ENCODE measurements at places on chromosomes 4 and X.

GRCh38 chrX:10031746-10032145, 64.6 kb downstream of the CLDN34 start:
- no peak for DNase-seq

- DNase-seq: no peak
Observed at GRCh38 chr4:6065934-6066590, 47.8 kb upstream of the C4orf50 start.

- no peak for DNase-seq
Observed at GRCh38 chr4:176830971-176831370, 38.2 kb upstream of the VEGFC start.

DNA sequence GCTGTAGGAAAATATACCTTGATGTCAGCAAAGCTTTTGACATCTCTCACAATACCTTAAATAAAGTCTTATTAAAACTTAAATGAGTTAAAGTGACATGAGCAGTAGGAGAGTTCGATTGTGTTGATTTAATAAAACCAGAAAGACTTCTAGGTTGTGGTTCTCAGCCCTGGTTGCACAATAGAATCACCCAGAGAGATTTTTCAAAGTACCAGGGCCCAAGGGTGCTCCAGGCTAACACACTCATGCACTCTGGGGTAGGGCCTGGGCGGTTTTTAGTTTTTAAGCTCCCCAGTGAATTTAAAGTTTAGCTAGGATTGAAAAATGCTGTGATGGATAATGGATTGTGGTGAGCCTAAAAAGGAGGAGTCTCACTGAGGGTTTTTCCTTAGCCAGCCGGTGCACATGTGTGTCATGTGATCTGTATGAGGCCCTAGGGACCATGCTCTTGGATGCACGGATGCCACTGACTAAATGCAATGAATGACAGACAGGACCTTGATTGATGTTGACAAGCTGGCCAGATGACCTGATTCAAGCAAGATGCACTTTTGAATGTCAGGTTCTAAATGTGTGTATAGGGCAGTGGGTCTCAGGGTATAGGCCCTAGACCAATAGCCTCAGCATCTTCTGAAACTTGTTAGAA, 185.0 kb downstream of the PTTG2 start:
- DNase-seq: no peak

- no peak for DNase-seq
Observed at GRCh38 chr4:3748136-3748898, 17.9 kb upstream of the ADRA2C start.

GRCh38 chr4:26150948-26151347, 169.9 kb upstream of the RBPJ start:
- DNase-seq: no peak

GRCh38 chrX:30957753-30958152, 68.7 kb upstream of the TAB3 start:
- DNase-seq: no peak

DNA sequence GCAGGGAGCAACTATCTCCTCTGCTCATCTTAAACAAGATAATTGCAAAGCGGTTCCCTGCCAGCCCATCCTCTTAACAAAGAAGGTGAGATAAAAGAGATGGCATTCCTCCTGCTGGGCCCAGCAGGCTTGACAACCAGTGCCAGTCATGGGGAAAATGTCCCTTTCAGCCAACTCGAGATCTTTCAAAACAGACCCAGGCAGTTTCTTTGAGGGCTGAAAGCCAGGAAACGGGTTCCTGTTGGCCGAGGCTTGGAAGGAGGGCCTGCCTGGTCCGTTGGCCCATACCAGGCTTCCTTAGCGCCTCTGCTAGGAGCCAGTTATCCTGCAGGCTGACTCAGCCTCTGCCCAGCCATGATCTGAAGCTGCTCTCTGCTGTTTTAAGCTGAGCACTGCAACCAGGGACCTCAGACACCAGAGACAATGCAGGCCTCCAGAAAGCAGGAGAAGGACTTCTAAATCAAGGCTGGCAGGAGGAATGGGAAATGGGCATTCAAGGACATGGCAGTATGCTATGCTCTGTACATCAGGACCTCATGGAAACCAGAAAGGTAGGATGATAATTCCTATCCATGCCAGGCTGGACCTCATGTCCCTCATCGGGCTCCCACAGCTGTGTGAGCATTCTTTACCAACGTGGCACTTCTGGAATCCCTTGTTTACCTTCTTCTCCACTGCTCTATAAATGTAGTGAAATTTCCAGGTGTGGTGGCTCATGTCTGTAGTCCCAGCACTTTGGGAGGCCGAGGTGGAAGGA, 42.4 kb upstream of the SLC2A9 start:
- no peak for DNase-seq

DNA sequence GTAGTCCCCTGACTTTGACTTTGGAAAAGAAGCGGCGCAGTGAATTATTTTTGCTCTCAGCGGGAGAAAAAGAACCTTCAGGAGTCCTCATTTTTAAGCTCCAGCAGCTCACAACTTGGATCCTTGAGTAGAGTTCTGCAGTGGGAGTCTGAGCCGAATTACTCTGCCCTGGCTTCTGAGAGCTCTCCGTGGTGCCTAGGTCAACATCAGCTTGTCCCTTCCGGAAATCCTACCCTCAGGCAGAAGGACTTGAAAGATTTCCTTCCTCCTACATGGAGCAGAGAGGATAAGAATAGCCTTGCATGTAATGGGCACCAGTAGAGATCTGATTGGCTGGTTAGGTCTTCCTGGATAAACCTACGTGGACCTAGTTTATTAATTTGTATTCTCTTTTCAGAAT, 549.7 kb upstream of the TENM3 start:
- DNase-seq: no peak

GRCh38 chrX:132957211-132958090, 978 bp downstream of the HS6ST2 start:
- DNase-seq: no peak

- no peak for DNase-seq
Observed at GRCh38 chrX:11611965-11612364, 53.8 kb downstream of the ARHGAP6 start.

- no peak for DNase-seq
Observed at GRCh38 chrX:28719620-28720019, 132.4 kb downstream of the IL1RAPL1 start.

DNA sequence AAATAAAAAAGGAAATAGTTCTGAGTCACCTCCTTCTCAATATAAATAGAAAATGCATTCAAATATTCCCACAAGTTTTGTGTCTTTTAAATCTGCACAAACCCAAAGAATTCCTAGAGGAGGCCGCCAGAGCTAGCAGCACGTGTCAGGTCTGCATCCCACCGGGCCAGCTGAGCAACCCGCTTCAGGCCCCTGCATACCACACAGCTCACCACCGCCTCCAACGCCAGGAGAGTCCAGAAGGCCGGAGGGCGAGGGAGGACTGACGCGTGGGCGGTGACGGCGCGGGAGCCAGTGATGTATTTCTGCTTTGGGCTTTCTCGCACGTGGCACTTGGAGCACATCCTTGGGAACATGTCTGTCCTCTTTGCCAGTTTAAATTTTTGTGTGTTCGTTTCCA, 61.9 kb upstream of the CLDN34 start:
- DNase-seq: no peak

- DNase-seq: no peak
Observed at GRCh38 chr4:125011646-125012045, 299.1 kb upstream of the ANKRD50 start.

DNA sequence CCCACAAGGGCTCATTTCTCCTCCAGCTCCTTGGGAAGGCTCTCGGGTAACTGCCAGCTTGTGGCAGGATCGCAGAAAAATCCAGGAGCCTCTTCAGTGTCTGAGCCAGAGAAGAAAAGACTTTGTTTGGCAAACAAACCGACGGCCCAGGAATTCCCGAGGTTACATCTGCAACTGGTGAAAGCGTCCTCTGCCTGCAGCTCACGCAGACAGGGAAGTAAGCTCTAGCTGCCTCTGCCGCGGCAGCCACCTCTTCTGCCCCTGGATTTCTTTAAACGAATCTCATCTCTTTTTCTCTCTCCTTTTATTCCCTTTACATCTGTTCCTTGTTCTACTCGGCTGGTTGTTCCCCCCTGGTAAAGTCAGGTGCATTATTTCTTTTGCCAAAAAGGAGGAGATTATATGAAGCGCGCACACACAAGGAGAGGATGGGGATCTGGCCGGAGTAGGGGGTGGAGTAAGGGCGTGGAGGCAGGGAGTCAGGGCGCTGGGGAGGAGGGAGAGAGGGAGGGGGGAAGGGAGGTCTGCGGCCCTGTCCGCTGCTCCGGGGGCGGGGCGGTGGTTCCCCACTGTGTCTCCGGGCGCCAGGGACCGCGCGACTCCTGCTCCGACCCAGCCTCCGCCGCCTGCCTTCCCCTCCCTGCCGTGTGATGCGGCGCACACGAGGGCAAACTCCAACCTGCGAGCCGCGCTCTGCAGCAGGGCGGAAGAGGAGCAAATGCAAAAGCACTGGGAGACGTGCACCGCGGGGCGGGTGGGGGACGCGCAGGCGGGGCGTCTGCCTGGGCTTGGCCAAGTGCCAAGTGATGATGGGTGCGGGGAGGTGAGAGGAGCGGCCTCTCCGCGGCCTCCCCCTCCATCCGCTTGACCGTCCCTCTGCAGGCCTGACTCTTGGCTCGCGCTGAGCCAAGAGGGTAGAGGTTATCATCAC, at the start of gene DCHS2:
Gene DCHS2, minus strand, starts transcription at position 459 of the 931 bp plus-strand sequence. Its CDS starts 444 bp downstream, at position 15.
- DNase-seq: no peak

GRCh38 chr4:140020457-140021361, 133.3 kb downstream of the MAML3 start:
- DNase-seq: no peak

- DNase-seq: no peak
Observed at GRCh38 chr4:46124773-46125413, 1.0 kb upstream of the GABRG1 start.

GRCh38 chr4:15653864-15654592, 1.1 kb downstream of the FBXL5 start:
- DNase-seq: no peak

DNA sequence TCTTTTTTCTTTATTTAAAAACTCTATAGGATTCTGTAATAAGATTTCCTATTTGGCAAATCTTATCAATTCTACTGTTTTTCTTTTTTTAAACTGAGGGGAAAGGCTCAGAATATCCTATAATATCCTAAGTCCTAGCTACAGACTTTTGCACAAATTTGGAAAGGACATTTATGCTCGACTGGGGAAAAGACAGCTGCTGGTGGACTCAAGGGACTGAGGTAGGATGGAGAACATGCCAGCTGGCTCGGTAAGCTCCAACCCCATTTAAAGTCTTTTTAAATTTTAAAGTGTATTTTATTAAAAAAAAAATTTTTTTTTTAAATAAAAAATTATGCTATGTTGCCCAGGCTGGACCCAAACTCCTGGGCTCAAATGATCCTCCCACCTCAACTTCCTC, 36.8 kb downstream of the BOD1L1 start:
- DNase-seq: no peak

DNA sequence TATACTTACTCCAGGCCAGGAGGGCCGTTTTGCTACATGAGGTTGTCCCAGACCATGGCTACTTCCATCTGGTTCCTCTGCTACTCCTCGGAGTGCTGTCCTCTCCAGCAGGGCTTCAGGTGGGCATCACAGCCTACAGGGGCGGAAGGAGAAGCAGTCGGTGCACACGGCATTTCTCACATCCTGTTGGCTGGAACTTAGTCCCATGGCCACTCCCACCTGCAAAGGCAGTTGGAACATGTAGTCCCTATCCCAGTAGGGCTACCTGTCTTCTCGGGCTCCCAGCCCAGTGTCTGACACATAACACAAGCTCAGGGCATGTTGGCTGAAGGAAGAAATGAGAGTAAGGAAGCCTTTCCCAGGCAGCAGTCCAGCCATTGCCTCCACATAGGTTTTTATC, 7.7 kb upstream of the STK32B start:
- no peak for DNase-seq

- DNase-seq: no peak
Observed at GRCh38 chr4:73892966-73893365, 23.8 kb downstream of the CXCL1 start.

DNA sequence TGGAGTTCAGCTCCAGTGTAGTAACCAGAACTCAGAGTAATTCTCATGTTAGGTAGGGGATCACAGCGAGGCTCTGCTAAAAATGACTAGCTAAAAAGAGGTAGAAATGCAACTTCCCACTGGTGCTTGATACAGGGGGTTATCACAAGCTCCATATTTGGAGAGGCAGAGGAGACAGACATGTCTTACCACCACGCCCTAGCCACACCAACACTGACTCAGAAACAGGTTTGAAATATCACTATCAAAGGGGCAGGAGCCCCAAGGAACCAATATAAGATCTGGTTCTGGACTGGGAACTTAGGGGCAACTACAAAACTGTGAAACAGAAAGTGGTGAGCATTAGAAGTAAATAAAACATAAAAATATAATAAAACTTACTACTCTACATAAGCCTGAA, 62.9 kb downstream of the IQCM start:
- DNase-seq: no peak

DNA sequence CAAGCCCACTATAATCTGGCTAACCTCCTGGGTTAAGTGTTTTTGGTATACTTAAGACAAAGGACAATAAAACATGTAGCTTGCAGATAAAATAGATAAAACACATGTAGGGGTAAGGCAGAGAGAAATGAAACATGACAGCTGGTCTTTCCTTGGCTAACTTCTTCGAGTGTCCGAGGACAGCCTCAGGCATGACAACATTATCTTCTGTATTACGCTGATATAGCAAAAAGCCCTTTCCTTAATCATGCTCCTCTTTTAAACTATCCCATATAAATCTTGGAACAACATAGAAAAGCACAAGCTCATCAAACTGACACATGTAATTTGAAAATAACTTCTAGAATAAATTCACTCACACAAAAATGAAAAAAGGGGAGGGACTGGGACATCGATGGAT, 91.1 kb downstream of the SEL1L3 start:
- DNase-seq: no peak

DNA sequence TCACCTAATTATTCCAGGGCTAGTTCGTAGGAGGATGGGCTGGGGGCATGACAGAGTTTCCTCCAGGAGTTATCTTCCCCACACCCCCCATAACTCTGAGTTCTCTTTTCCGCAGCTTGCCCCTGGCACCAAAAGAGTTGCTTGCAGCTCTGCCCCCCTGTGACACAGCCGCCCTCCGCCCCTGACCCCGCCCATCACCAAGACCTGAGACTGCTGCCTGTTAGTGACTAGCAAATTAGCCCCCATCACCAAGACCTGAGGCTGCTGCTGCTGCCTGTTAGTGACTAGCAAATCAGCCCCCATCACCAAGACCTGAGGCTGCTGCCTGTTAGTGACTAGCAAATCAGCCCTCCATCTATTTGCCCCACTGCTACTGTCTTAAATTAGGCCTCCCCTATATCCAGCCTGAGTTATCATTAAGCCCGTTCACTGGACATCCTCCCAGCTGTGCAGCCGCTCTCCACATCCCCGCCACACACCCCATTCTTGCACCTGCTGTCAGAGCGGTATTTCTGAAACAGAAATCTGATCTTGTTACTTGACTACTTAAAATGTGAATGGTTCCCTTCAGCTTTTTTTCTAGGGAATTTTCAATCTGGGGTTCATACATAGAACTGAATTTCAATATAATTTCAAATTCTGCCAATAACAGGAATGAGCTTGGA, 1.5 kb upstream of the PAPSS1 start:
- peak; percentile 36 for DNase-seq

DNA sequence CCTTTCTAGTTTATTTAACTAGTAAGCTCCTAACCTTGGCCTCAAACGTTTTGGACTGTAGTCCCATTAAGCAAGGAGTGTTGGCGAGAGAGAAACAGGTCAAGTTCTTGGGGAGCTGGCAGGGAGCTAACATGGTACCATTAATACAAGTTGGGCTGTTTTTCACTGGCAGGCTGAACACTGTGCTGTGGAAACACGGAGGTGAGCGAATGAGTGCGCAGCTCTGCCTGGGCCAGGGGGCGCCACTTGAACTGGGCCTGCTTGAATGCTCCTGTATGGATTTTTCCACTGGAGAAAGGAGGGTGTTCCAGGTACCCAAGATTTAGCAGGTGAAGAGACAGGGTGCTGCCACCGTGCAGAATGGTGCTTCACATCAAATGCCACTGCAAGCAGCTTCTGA, 7.4 kb upstream of the SMS start:
- DNase-seq: no peak

All from activated CD8-positive, alpha-beta memory T cell treated with anti-CD3 and anti-CD28 coated beads for 4 hours (primary cell).